Adrenal gland (tissue), 19 donors: ENCODE measurements at places on chromosomes 12 and 14. TPM values are rescaled to one million over a fixed set of nuclear protein-coding genes. Genes with fewer than 3 reads are reported as not detected.
A peak's percentile ranks its signal among the peaks of the same experiment; 100 is the strongest.

DNA sequence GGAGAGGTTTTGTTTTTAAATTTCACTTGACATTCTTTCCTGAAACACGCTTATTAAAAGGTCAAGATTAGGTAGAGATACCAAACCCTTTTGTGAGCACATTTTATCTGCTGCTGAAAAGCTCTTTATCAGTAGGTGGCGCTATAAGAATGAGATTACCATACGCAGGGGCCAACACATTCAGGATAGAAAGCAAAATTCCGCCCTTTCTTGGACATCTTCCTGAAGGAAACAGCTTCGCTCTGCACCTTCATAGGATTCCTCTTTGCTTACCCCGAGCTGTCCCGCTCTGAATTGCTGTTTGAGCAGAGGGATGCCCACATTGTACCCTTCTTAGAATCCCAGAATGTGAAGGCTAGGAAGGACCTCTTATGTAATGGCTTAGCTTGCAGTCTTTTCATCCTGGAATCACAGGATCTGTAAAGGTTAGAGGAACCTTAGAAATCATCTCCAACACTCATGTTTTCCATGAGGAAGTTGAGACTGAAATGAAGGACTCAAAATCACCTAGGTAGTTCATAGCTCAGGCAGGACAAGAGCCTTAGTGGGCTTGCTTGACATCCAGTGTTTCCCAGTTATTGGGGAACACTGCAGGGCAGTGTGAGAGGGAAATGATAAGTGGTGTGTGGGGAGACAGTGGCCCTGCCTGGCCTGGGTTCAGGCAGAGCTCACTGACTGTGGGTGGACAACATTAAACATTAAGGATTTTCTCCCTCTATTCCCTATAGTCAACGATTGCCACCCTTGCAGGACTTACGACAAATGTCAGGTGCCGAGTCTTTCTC lies 38.7 kb upstream of the CRY1 start:
- no peak overlapping the region for H3K27ac ChIP-seq
- no peaks in the 10 kb centered on the region for H3K36me3 ChIP-seq
- no peak overlapping the region for H3K4me3 ChIP-seq
- DNase-seq = peak; percentile 28

- H3K27ac ChIP-seq = no peak overlapping the region
- H3K27me3 ChIP-seq = no peaks in the 10 kb centered on the region
- H3K4me1 ChIP-seq = peaks cover 8% of the 10 kb centered on the region
- no peak overlapping the region for H3K4me3 ChIP-seq
Observed at GRCh38 chr12:96396209-96396608, 4.0 kb downstream of the CDK17 start.

GRCh38 chr12:126950266-126950665 lies 1316.7 kb upstream of the TMEM132C start:
- H3K27ac ChIP-seq = no peak overlapping the region
- H3K36me3 ChIP-seq = no peaks in the 10 kb centered on the region
- no peak overlapping the region for H3K4me3 ChIP-seq

GRCh38 chr12:93093243-93093642 lies 164.1 kb upstream of the EEA1 start:
- H3K36me3 ChIP-seq = no peaks in the 10 kb centered on the region
- peaks cover 4% of the 10 kb centered on the region for H3K4me1 ChIP-seq
- H3K4me3 ChIP-seq = no peak overlapping the region

- no peaks in the 10 kb centered on the region for H3K4me1 ChIP-seq
- H3K27ac ChIP-seq = no peak overlapping the region
- H3K4me3 ChIP-seq = no peak overlapping the region
Observed at GRCh38 chr12:55467836-55468235, 2.1 kb downstream of the OR6C70 start.

DNA sequence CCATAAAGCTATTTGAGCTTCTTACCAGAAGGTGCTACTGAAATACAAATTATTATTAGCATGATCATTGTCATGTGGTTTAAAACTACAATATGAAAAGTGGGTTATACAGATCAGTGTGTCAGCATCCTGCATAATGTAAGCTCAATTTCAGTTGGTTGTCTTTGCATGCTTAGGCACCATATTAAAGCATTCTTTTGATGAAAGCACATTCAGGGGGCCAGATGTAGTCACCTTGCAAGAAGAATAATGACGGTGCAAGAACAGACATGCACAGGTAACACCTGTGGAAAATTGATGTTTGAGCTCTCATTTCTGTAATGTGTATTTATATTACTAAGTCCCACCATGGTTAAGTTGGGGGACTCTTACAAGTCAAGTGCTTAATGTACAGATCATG lies 123.9 kb downstream of the PAX9 start:
- H3K27ac ChIP-seq = no peak overlapping the region
- DNase-seq = no peak
- no peaks in the 10 kb centered on the region for H3K4me1 ChIP-seq
- no peak overlapping the region for H3K4me3 ChIP-seq

- no peaks in the 10 kb centered on the region for H3K27me3 ChIP-seq
- H3K36me3 ChIP-seq = no peaks in the 10 kb centered on the region
- H3K4me1 ChIP-seq = no peaks in the 10 kb centered on the region
- no peak for DNase-seq
- H3K27ac ChIP-seq = no peak overlapping the region
Observed at GRCh38 chr12:24047326-24047725, 97.9 kb upstream of the SOX5 start.

- no peak overlapping the region for H3K4me3 ChIP-seq
- DNase-seq = no peak
- no peaks in the 10 kb centered on the region for H3K4me1 ChIP-seq
Observed at GRCh38 chr12:46480724-46481123, 108.2 kb upstream of the SLC38A2 start.

DNA sequence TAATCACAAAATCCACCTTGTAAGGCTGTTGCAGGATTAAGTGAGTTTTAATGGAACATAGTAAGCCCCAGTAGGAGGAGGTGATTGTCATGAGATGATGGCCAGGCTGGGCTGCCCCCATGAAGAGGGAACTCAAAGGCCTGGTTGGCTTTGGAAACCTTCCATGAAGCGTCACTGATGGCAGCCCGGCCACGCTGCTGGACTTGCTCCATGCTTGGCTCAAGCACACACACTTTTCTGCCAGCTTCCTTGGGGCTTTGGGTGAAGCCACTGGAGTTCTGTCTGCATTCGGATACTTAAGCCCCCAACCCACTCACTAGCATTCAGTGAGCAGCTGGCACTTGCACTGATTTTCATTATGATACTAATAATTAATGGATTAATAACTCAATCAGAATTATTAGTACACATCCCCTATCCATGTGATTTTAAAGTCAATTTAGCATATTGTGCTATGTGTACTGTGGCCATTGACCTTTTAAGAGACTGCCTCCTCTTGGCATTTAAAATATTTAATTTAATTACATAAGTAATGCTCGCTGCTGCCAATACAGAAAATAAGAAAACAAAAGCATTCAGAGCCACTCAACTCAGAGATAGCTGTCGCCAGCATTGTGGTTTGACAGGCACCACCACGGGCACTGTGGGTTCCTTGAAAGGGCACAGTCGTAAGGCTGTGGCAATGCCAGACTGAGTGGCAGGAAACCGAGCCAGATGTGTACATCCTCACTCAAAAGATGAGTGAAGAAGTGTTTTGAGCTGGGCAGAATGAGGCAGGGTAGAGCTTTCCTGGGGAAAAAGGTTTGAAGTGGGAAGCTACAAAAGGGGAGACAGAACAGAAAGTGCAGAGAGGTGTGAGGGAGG lies 15.9 kb downstream of the KRT85 start:
- no peak overlapping the region for H3K27ac ChIP-seq
- peaks cover 7% of the 10 kb centered on the region for H3K27me3 ChIP-seq
- DNase-seq = no peak
- no peak overlapping the region for H3K4me3 ChIP-seq
- no peaks in the 10 kb centered on the region for H3K4me1 ChIP-seq

- H3K27ac ChIP-seq = no peak overlapping the region
- H3K36me3 ChIP-seq = no peaks in the 10 kb centered on the region
- H3K4me3 ChIP-seq = no peak overlapping the region
- H3K27me3 ChIP-seq = no peaks in the 10 kb centered on the region
- no peaks in the 10 kb centered on the region for H3K4me1 ChIP-seq
Observed at GRCh38 chr12:93912086-93912733, 235.0 kb downstream of the CRADD start.

GRCh38 chr12:92481066-92481465 lies 221.7 kb upstream of the PLEKHG7 start:
- no peaks in the 10 kb centered on the region for H3K4me1 ChIP-seq
- DNase-seq = no peak
- no peak overlapping the region for H3K4me3 ChIP-seq
- H3K27ac ChIP-seq = no peak overlapping the region
- no peaks in the 10 kb centered on the region for H3K27me3 ChIP-seq

DNA sequence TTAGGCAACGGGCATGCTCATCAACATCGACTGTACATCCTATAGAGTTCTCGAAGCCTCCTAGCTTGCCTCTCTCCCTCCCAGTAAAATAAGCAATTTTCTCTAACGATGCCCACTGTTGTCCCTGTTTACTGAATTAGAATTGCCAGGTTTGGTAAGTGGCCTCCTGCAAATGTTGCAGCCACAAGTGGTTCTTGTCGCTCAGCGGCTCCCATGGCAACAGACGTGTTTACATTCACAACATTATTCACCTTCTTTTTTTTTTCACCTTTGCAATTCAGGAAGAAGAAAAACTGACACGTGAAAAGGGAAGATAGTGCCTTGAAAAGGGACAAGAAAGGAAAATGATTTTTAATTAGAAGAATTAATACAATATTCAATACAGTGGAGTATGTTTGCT lies 100.9 kb upstream of the PKP2 start:
- H3K36me3 ChIP-seq = no peaks in the 10 kb centered on the region
- no peaks in the 10 kb centered on the region for H3K4me1 ChIP-seq
- no peak overlapping the region for H3K4me3 ChIP-seq
- DNase-seq = no peak
- no peaks in the 10 kb centered on the region for H3K27me3 ChIP-seq

GRCh38 chr12:77946541-77947061 lies 115.9 kb downstream of the NAV3 start:
- H3K27ac ChIP-seq = no peak overlapping the region
- H3K4me1 ChIP-seq = peaks cover 7% of the 10 kb centered on the region
- H3K4me3 ChIP-seq = no peak overlapping the region
- DNase-seq = no peak
- no peaks in the 10 kb centered on the region for H3K36me3 ChIP-seq

- peak overlapping the region; percentile 92 for H3K27ac ChIP-seq
- no peaks in the 10 kb centered on the region for H3K27me3 ChIP-seq
- no peaks in the 10 kb centered on the region for H3K36me3 ChIP-seq
- H3K4me1 ChIP-seq = peaks cover 21% of the 10 kb centered on the region
Observed at GRCh38 chr12:6450091-6450868, 1.6 kb upstream of the TAPBPL start.

- DNase-seq = no peak
- no peak overlapping the region for H3K27ac ChIP-seq
- H3K4me3 ChIP-seq = no peak overlapping the region
- no peaks in the 10 kb centered on the region for H3K36me3 ChIP-seq
- no peaks in the 10 kb centered on the region for H3K4me1 ChIP-seq
- H3K27me3 ChIP-seq = no peaks in the 10 kb centered on the region
Observed at GRCh38 chr12:26379777-26380467, 184.5 kb downstream of the SSPN start.

- DNase-seq = no peak
- no peak overlapping the region for H3K4me3 ChIP-seq
- H3K4me1 ChIP-seq = no peaks in the 10 kb centered on the region
- no peaks in the 10 kb centered on the region for H3K36me3 ChIP-seq
- H3K27me3 ChIP-seq = no peaks in the 10 kb centered on the region
Observed at GRCh38 chr12:79006306-79006705, 141.7 kb downstream of the SYT1 start.

DNA sequence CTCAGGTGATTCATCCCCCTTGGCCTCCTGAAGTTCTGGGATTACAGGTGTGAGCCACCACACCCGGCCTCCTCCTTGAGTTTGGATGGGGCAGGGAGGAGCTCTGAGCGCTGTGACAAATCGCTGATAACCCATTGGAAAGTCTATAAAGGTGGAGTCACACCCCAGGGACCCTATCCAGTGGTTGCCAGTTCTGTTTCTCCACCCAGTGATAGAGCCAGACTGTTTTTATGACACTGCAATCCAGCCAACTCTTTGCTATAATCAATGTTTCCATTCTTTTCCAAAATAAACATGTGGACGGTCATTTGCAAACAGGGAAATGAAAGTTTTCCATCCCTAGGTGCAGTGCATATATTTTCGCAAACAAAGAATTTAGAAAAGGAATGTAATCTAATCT lies 142.0 kb upstream of the PELI2 start:
- H3K27me3 ChIP-seq = no peaks in the 10 kb centered on the region
- no peak overlapping the region for H3K27ac ChIP-seq
- H3K4me1 ChIP-seq = peaks cover 23% of the 10 kb centered on the region
- no peak overlapping the region for H3K4me3 ChIP-seq
- DNase-seq = no peak

DNA sequence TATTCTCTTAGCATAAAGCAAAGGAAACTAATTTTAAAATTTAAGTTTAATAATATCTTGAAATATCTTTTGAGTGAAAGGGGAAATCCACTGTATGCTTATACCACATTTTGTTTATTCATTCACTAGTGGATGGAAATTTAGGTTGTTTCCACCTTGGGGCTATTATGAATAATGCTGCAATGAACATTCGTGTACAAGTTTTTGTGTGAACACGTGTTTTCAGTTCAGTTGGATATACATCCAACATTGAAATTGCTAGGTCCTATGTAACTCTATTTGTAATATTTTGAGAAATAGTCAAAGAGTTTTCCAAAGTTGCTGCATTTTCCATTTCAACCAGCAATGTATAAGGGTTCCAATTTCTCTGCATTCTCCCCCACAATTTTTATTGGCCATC lies 83.7 kb upstream of the ETV6 start:
- no peak overlapping the region for H3K27ac ChIP-seq
- H3K36me3 ChIP-seq = no peaks in the 10 kb centered on the region
- DNase-seq = no peak
- H3K27me3 ChIP-seq = no peaks in the 10 kb centered on the region

GRCh38 chr12:86698641-86698980 lies 442.4 kb upstream of the MGAT4C start:
- no peak overlapping the region for H3K4me3 ChIP-seq
- no peaks in the 10 kb centered on the region for H3K36me3 ChIP-seq
- no peaks in the 10 kb centered on the region for H3K4me1 ChIP-seq

DNA sequence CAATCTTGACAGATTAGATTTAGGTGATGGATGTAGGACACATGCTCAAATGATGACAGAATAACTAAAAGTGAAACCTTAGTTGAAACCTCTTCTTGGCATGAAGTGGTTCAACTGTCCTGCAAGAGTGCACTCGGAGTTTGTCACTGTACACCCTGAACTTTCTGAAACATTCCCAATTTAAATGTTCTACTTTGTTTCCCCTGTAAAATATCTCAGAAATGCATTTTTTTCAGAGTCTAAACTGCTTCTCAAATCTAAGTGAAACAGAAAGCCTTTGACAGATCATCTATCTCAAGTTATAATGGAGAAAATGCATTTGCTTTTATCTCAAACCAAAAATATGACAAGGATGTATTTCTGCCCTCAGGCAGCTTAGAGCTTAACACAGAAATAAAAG lies 66.0 kb downstream of the BHLHE41 start:
- no peaks in the 10 kb centered on the region for H3K27me3 ChIP-seq
- no peaks in the 10 kb centered on the region for H3K36me3 ChIP-seq
- peaks cover 19% of the 10 kb centered on the region for H3K4me1 ChIP-seq

The GEMIN2 gene
- 1.1 TPM for total RNA-seq

The GALNT6 gene
- total RNA-seq = 6.3 TPM

The NGB gene
- total RNA-seq = 1.0 TPM

The TAS2R8 gene
- total RNA-seq = not detected
